Thoracic aorta (tissue), 2 donors: ENCODE measurements at places on chromosomes 11 and 22. TPM values are rescaled to one million over a fixed set of nuclear protein-coding genes. Genes with fewer than 3 reads are reported as not detected.

Gene MOGAT2
- total RNA-seq = not detected

Gene DDB1
- total RNA-seq = 144 TPM

Gene CATSPERZ
- not detected for total RNA-seq

Gene SPTBN2
- 5.6 TPM for total RNA-seq

DNA sequence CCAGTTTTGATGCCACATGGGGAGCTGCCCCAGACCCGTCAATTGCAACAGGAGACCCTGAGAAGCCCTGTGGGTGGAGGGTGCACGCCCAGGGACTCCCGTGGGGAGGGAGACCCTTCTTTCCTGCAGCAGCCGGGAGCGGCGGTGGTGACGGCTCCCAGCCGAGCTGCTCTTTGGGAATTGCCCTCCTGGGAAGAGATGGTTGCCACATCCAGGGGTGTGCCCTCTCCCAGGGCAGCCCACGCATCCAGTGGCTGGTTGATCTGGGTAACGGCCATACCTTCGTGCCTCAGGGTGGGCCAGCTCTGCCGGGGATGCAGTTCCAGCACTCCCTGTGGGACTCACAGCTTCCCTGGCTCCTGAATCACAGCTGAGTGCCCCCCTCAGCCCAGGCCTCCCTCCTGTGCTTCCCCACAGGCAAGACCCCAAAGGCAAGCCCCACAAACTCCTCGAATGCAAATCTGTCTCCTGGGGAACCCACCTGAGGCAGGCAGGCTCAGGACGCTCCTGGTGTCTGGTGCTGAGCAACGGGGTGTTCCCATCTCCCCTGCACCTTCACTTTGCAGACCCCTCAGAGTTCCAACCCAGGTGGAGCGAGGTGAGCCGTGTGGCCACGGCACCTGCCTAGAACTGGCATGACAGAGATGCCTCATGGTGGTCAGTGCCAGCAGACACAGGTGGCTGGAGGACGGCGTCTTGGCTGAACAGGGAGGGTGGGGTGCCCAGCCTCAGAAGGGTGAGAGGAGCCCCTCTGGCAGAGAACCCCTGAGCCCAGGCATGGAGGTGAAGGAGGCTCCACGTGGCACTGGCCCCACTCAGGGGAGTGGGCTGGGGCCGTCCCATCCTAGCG, 1027.4 kb downstream of the BRD1 start:
- H3K36me3 ChIP-seq = no peaks in the 10 kb centered on the region
- no peak overlapping the region for H3K27ac ChIP-seq
- H3K4me1 ChIP-seq = peaks cover 11% of the 10 kb centered on the region
- H3K4me3 ChIP-seq = no peak overlapping the region

- no peak overlapping the region for H3K4me3 ChIP-seq
- H3K36me3 ChIP-seq = no peaks in the 10 kb centered on the region
- no peak for DNase-seq
- H3K4me1 ChIP-seq = no peaks in the 10 kb centered on the region
- H3K27ac ChIP-seq = no peak overlapping the region
These were observed 87.7 kb downstream of the UBASH3B start for GRCh38 chr11:122743097-122743741.

DNA sequence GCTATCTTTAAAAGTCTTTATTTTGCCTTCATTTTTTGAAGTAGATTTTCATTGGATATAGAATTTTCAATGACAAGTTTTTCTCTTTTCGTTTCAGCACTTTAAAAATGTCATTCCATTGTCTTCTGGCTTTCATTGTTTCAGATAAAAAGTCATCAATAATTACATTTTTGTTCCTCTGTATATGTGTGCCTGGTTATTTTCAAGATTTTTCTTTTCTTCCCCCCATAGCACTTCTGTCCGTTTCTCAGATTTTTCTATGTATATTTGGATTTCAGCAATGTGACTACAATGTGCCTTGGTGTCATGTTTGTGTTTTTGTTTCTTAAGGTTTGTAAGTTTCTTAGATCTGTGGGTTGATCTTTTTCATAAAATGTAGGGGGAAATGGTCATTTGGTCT, 66.3 kb upstream of the HSD17B12 start:
- no peaks in the 10 kb centered on the region for H3K27me3 ChIP-seq
- no peaks in the 10 kb centered on the region for H3K4me1 ChIP-seq

- H3K27me3 ChIP-seq = no peaks in the 10 kb centered on the region
- peak overlapping the region; percentile 88 for H3K27ac ChIP-seq
- no peak for DNase-seq
- no peaks in the 10 kb centered on the region for H3K36me3 ChIP-seq
These were observed 1.7 kb downstream of the PHF21A start for GRCh38 chr11:46119352-46120216.

- H3K4me3 ChIP-seq = no peak overlapping the region
- no peaks in the 10 kb centered on the region for H3K4me1 ChIP-seq
- H3K36me3 ChIP-seq = peaks cover 31% of the 10 kb centered on the region
- no peak overlapping the region for H3K27ac ChIP-seq
- no peak for DNase-seq
- H3K27me3 ChIP-seq = no peaks in the 10 kb centered on the region
These were observed 7.8 kb downstream of the LARGE2 start for GRCh38 chr11:45930031-45930794.

DNA sequence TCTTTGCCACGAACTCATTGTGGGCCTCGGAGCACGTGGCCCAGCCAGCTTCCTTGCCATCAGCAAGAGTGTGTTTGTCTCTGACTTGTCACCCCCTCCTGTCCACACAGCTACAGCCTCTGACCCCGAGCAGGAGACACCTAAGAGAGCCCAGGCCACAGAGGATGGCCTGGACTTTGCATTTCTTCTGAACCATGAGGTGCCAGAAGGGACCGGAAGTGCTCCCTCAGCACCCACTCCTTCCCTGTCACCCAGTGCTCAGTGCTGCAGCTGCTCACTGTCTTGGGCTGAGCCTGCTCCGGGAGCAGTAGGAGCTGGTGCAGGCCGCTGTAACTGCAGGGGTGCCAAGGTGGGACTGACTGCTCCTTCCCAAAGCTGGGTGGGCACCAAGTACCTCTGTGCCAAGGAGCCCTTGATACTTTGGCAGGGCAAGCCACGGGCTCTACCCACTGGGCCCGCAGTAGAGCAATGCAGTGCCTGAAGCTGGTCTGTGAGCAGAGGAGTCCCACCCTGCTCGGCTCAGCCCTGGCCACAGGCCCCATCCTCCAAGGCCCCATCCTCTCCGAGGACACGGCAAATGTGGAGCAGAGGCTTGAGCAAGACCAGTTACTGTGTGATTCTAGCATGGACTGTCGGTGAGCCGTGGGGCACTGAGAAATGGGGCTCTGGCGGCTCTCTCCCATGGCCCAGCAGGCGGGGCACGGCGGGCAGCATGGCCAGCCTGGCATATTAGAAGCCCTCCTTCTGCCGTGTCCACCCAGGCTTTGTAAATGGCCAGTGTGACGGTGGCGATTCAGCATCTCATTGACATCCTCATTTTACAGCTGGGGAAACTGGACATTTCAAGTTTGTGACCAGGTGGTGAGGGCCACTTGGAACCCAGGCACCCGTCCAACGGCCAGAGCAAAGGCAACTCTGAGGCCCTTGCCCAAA, 6.3 kb downstream of the GRK2 start:
- no peaks in the 10 kb centered on the region for H3K36me3 ChIP-seq
- no peaks in the 10 kb centered on the region for H3K27me3 ChIP-seq
- DNase-seq = no peak
- peaks cover 86% of the 10 kb centered on the region for H3K4me1 ChIP-seq
- peak overlapping the region; percentile 16 for H3K4me3 ChIP-seq
- peak overlapping the region; percentile 71 for H3K27ac ChIP-seq

- no peak within 1 kb of the TSS for H3K27ac ChIP-seq
- no peaks in the 10 kb centered on the region for H3K27me3 ChIP-seq
- H3K4me1 ChIP-seq = peaks cover 7% of the 10 kb centered on the region
- H3K36me3 ChIP-seq = no peaks in the 10 kb centered on the region
- DNase-seq = no peak
These were observed at the start of gene MCHR1 for GRCh38 chr22:40679249-40679963. MCHR1 (plus strand) TSS chr22:40679484; CDS start chr22:40679653, 169 bp downstream.
